Stimulated activated CD8-positive, alpha-beta memory T cell treated with anti-CD3 and anti-CD28 coated beads, Interleukin-4, amount 100 ng/mL, for 24 hours (primary cell): ENCODE measurements at places on chromosomes 6 and 20.

GRCh38 chr6:128204616-128205015 is 303.8 kb upstream of the THEMIS start:
- DNase-seq, result no peak

- peak; percentile 4 for DNase-seq
Observed at GRCh38 chr6:85126485-85127167, 323.3 kb upstream of the NT5E start.

GRCh38 chr6:116969211-116969863 is 92.3 kb downstream of the RFX6 start:
- DNase-seq, result no peak

DNA sequence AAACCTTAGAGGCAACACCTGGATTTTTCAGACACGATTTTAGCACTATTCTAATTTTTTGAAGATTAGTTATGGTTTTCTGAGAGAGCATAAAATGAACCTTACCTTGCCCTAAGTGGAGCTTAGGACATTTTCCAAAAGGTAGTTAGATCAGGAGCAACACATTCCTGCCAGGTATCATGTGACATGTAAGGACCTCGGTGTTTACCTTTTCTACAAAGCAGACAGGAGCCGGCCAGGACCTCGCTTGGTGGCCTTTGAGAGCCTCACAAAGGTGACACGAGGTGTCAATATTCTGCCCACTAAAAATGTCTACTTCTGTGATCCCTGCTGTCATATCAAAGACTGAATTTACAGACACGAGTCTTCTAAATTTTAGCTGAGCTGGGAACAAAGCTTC is 174.9 kb downstream of the SMOC2 start:
- DNase-seq, result no peak

- DNase-seq, result no peak
Observed at GRCh38 chr6:15953152-15953880, 175.6 kb upstream of the MYLIP start.

DNA sequence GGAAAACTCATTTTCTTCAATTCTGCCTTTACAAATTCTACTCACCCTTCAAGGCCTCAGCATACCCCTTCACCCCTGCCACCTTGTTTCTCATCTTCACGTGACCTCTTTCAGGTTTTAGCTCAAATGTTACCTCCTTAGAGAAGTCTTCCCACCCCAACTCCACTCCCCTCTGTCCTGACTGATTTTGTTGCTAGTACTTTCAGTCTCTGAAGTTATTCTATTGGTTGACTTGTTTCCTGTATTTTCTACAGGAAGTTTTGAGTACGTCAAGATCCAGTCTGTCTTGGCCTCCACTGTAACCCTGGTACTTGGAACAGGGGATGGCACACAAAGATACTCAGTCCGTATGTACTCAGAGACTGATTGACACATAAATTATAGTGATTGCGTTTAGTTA is 296.1 kb downstream of the DHX35 start:
- DNase-seq, result no peak

- peak; percentile 22 for DNase-seq
Observed at GRCh38 chr20:38806855-38807655, 1.6 kb downstream of the PPP1R16B start.

- no peak for DNase-seq
Observed at GRCh38 chr6:141475259-141475658, 657.5 kb upstream of the GJE1 start.

DNA sequence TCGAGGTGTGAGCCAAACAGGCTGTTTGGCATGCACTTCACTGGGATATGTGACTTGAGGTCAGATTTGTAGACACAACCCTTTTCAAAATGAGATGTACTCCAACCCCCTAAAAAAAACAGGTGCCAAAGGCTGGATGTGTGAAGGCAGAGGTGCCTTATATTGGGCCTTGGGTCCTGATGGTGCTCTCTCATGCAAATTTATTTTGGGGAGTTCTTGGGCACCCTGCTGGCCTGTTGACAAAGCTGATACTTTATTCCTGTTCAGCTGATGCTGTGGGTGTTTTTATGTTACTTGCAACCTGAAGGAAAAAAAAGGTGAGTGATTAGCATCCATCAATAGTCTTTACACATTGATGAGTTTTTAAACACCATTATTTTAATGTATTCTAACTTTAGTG is 121.5 kb downstream of the DNAH8 start:
- DNase-seq, result no peak

DNA sequence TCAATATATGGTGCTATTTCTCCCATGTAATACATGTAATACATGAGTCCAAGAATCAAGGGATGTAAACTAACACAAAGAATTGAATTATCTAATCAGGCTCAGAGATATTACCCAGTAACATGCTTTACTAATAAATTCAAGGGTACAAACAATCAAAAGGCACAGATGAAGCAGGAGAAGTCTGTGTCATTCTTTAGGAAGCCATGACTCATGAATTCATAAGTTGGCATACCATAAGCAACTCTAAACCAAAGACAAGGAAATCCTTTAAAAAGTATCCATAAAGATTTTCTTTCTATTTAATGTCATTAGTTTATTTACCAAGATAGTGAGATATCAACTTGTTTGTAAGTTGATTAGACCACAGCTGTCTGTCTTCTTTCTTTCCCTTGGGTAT is 446.0 kb upstream of the IMPG1 start:
- DNase-seq, result no peak

GRCh38 chr20:25058051-25058846 is at the start of gene ACSS1:
ACSS1 (minus strand) TSS chr20:25058139; CDS start chr20:25058102, 37 bp downstream.
- DNase-seq, result peak; percentile 47

GRCh38 chr6:16591396-16592222 is 169.7 kb downstream of the ATXN1 start:
- no peak for DNase-seq

DNA sequence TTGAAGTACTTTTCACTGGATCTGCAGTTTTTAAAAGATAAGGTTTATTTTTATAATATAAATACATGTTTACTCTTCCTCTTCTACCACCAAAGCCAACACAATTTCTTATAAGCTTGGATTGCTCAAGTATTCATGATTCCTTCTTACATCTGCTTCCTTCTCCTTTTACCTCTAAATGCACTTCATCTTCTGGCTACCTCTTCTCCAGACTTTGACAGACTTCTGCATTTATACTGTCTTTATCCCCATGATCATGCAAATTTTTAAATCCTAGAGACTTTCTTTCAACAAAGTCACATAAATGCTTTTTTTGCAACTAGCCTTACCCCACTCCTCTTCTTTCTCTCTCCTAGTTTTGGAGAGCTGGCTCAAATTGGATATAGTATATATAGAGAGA is 142.9 kb downstream of the TFAP2B start:
- no peak for DNase-seq

DNA sequence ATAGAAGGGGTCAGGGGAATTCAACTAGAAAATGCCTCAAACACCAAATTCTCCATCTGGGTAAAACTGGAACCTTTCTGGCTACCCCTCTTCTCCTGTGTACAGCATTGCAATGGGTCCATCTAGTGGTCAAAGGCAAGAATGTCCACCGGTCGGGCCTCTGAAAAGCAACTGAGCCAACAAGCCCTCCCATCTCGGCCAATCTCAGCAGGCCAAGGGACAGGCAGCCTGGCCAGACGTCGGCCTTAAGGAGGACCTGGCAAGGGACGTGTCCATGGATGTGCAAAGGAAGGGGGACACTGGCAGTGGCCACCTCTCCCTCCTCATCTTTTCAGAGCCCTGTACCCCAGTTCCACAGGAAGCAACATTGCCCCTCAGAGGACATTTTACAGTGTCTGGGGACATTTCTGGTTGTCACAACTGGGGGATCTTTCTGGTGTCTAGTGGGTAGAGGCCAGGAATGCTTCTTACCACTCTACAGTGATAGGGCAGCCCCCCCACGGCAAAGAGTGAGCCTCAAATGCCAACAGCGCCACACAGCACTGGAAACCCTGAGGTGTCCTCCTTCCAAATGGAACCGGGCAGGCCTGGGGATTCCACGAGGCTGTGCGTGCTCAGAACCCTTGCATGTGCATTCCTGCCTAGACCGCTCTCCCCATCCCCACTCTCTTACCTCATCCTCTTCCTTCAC is 99.8 kb upstream of the FOXA2 start:
- no peak for DNase-seq

GRCh38 chr6:45609141-45609638 is 231.5 kb upstream of the SUPT3H start:
- DNase-seq, result no peak

- no peak for DNase-seq
Observed at GRCh38 chr6:125747589-125748405, 1.6 kb upstream of the HEY2 start.

DNA sequence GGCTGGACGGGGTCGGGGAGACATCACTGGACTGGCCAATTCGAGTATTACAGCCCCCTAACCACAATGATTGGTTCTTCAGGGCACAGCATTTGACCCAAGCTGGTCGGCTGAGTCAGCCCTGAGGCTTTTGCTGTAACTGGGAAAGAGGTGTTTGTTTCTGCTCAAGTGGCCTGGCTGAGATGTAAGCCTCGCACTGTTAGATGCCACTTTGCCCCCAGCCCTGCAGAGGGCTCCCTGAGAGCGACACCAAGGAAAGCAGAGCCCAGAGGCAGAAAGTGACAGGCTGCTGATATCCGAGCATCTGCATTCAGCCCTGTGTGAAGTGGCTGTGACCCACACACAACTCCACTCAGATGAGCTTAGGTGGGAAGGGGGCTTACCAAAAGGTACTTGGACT is 19.4 kb downstream of the ERGIC3 start:
- no peak for DNase-seq

GRCh38 chr6:169802790-169803189 is 51.4 kb downstream of the ERMARD start:
- DNase-seq, result no peak

- no peak for DNase-seq
Observed at GRCh38 chr6:134299236-134299635, 18.7 kb downstream of the SGK1 start.

DNA sequence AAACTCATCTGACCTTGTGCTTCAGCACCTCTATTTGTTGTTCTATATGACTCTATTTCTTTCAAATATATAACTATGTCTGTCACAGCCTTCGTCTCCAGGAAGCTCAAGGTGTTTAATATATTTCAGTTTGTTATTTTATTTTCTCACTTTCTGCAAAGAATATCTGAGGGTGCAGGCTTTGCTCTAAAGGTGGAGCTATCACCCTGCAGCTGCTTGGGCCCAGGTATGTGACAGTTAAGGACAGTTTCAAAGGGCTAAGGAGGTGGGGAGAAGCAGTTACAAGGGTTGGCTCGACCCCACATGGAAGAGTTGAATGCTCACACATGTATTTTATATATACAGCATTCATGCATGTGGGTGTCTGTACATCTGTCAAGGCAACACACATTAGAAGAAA is 405.6 kb downstream of the BTBD9 start:
- no peak for DNase-seq

GRCh38 chr6:157908369-157909281 is 73.0 kb upstream of the SYNJ2 start:
- DNase-seq, result no peak

GRCh38 chr20:21933526-21933925 is 228.1 kb downstream of the PAX1 start:
- DNase-seq, result no peak

DNA sequence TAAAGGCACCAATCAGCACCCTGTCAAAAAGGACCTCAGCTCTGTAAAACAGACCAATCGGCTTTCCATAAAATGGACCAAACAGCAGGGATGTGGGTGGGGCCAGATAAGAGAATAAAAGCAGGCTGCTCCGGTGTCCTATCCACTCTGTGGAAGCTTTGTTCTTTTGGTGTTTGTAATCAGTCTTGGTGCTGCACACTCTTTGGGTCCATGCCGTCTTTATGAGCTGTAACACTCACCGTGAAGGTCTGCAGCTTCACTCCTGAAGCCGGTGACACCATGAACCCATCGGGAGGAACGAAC is 7.3 kb upstream of the PXDC1 start:
- DNase-seq, result no peak
